A375 (cell line): ENCODE measurements at places on chromosomes 11 and 22. TPM values are rescaled to one million over a fixed set of nuclear protein-coding genes. Genes with fewer than 3 reads are reported as not detected.

The C11orf97 gene
- not detected in 2 replicates for total RNA-seq

The KBTBD3 gene
- total RNA-seq = 2.3 and 2.4 TPM in 2 replicates

The MUC6 gene
- total RNA-seq = 0.08 TPM in 1 of 2 replicates, not detected in the other

The NECTIN1 gene
- total RNA-seq = 3.8 and 5.7 TPM in 2 replicates

The PITPNB gene
- 14.3 and 17.3 TPM in 2 replicates for total RNA-seq

The CHRM4 gene
- 0.08 and 1.2 TPM in 2 replicates for total RNA-seq

The CDCA5 gene
- 56.8 and 61.9 TPM in 2 replicates for total RNA-seq
